OCI-M1 (cell line): ENCODE measurements at places on chromosomes 2 and 18.

- DNase-seq = no peak
Observed at GRCh38 chr2:186918495-186918894, 69.5 kb upstream of the ZSWIM2 start.

- no peak for DNase-seq
Observed at GRCh38 chr18:75531212-75531850, 103.8 kb upstream of the SMIM21 start.

DNA sequence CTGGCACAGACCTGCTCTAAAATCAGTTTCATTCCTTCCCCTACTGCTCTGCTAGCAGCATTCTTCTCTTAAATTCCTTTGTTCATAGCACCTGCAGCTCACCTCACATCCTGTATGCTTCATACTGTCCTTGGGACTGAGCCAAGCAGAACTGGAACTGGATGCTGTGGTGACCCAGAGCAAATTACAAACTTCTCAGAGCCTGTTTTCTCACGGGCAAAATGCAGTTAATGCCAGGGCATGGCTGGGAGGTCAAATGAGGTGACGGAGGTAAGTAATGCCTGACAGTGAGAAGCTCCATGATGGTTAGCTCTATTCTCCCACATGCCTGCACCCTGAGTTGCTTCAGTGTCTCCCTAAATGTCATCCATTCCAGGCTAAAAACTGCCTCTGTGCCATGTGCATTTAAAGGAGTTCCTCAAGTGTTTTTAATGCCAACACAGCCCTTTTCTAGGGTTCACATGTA is 29.7 kb downstream of the C2orf42 start:
- DNase-seq = no peak

GRCh38 chr2:121897335-121897970 is 142.0 kb downstream of the TSN start:
- peak; percentile 85 for DNase-seq

GRCh38 chr2:30763151-30763660 is 44.0 kb downstream of the CAPN13 start:
- no peak for DNase-seq

DNA sequence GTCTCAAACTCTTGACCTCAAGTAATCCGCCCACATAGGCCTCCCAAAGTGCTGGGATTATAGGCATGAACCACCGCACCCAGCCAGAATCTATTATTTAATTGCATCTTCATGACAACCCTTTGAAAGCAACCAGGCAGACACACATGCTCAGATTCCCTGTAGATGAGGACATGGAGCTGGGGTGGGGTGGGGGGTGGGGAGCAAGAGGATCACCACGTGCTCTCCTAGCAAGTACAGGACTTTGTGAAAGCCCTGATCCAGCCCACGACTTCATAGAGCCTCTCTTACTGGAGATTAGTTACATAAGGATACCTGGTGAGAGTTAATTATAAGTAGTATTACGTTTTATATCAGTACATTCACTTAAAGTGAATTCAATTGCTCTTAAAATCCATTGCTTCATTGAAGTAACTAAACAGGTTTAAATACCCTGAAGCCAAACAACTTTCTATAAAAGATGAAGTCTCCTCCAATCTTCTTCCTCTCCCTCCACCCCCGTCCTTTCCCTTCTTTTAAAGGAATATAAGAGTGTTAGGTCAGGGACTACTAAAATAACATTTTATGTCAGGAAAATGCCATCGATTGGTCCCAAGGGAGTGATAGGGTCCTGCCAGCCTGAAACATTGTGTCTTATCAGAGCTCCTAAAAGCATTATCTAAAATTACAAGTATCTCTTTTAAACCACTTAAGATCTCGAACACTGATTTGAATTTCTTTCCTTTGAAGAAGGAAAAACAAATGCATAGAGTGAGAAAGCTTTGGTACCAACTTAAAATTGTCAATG is 123.9 kb downstream of the EPHA4 start:
- DNase-seq = no peak

DNA sequence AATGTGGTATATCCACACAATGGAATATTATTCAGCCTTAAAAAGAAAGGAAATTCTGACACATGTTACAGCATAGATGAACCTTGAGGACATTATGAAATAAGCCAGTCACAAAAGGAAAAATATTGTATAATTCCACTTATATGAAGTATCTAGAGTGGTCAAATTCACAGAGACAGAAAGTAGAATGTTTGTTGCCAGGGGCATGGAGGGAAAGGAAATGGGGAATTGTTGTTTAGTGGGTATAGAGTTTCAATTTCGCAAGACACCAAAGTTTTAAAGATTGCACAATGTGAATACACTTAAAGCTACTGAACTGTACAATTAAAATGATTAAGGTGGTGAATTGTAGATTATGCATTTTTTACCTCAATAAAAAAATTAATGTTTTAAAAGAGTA is 92.9 kb downstream of the TXNL1 start:
- no peak for DNase-seq

GRCh38 chr2:162082036-162082435 is 8.0 kb upstream of the DPP4 start:
- no peak for DNase-seq

- DNase-seq = no peak
Observed at GRCh38 chr2:239196474-239197021, 204.3 kb downstream of the HDAC4 start.

DNA sequence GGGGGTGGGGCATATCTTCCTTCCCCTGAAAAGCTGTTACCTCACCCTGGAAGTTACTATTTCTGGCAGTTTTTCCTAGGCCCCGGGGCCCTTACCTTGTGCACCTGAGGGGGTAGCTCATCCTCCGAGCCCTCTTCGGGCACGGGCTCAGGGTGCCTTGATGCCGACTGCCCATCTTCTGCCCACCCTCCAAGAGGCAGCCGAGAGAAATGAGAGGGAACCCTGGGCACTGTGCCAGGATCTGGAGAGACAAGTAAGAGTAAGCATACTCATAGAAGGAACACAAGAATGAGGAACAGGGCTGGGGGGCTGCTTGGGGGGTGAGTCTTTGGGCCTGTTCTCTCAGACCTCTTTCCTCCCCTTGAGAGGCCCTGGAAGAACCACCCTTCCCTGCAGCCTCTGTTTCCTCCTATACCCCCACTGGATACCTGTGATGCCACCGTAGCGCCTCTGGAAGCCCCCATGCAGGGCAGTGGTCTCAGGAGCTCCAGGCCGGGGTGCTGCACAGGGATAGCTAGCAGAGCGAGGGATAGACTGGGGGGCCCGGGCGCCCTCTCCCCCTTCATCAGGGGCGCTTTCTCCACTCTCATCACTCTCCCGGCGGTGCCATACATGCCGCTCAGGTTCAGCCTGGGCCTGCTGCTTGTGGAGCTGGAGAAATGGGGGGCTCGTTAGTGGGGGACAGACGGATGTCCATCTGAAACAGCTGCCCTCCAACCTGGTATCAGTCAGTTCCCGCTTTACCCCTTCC is 2.1 kb upstream of the ABCB6 start:
- no peak for DNase-seq

GRCh38 chr2:230949966-230950873 is 25.2 kb upstream of the GPR55 start:
- DNase-seq = no peak

GRCh38 chr18:58287353-58288274 is 243.6 kb downstream of the NEDD4L start:
- no peak for DNase-seq

- DNase-seq = no peak
Observed at GRCh38 chr2:161138429-161138828, 21.8 kb upstream of the TANK start.

- no peak for DNase-seq
Observed at GRCh38 chr2:115036818-115037217, 594.4 kb downstream of the DPP10 start.

- DNase-seq = no peak
Observed at GRCh38 chr2:137039482-137040152, 274.3 kb downstream of the THSD7B start.

- no peak for DNase-seq
Observed at GRCh38 chr18:76391038-76391437, 104.0 kb downstream of the ZNF516 start.

DNA sequence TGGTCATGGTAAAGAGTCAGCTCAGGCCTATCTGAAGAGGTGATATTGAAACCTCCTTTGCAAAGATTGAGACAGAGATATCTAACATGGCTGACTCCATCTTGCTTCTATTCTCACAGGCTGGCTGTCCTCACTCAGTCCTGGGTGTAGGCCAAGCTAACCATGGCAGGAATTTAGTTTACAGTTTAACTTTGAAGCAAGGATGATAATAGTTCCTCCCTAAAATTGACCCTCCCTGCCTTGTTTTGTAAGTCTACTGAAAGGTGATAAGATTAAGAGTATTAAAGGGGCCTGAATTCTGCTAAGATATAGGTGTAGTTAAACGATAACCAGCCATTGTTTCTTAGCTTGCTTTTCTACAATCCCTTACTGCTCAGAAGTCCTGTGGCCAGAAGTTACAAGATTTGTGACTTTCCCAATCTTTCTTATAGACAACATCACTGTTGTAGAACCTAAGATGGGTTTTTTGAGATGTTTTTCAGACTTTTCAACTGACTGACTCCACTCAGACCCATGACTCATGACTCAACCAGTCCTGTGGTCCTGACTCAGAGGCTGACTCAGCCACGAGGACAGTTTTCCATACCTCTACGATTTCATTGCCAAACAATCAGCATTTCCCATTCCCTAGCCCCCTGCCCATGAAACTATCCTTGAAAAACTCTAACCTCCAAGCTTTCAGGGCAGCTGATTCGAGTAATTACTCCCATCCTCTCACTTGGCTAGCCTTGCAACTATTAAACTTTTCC is 195.7 kb upstream of the SESTD1 start:
- DNase-seq = peak; percentile 46

DNA sequence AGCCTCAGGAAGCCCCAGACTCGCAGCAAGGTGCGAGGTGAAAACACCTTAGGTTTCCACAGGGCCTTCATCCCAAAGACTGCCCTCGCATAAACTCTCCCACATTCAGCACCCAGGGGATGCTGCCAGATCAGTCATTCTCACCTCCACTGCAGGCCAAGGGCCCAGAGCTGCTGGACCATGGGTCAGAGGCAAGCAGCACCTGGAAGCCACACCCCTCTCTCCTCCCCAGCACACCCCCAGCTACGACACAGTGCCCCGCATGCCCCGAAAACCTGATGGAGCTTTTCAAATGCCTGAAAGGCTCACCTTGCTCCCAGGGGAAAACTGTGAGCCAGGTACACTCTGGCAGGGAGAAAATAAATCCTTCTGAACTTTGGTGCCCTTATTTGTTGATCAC is 31.9 kb upstream of the LDLRAD4 start:
- no peak for DNase-seq

DNA sequence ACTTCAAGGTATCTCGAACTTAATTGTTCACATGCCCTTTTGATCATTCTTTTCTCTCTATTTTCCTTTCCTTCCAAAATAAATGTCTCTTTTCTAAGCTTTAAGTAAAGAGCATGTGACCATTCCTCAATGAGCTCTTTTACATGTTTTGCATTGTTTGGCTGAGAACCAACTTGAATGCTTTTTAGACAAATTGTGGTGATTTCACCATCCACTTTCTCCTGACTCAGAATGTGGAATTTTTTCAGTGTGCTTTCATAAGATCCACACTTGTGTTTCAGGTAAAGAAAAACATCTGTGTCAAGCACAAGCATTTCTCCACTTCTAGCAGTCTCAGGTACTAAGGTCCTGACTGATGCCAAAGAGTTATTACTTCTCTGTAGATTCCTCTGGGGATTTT is 10.7 kb downstream of the RBM43 start:
- no peak for DNase-seq

DNA sequence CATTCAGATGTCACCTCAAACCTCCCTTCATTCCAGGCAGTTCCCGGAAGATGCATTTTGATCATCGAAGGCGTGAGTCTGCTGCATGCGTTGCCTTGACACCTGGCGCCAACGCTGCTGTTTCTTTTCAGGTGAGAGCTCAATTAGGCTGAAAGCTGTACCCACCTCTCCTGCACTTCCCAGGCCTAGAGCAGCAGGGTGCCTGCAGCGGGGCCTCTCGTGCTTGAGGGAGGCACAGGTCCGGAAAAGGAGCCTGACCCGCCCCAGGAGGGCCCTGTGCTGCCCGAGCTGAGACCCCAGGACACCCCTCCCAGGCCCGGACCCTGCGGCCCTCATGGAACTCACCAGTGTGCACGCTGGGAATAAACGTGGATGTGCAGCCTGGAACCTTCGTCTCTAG is 31.4 kb upstream of the KCNG2 start:
- DNase-seq = no peak

DNA sequence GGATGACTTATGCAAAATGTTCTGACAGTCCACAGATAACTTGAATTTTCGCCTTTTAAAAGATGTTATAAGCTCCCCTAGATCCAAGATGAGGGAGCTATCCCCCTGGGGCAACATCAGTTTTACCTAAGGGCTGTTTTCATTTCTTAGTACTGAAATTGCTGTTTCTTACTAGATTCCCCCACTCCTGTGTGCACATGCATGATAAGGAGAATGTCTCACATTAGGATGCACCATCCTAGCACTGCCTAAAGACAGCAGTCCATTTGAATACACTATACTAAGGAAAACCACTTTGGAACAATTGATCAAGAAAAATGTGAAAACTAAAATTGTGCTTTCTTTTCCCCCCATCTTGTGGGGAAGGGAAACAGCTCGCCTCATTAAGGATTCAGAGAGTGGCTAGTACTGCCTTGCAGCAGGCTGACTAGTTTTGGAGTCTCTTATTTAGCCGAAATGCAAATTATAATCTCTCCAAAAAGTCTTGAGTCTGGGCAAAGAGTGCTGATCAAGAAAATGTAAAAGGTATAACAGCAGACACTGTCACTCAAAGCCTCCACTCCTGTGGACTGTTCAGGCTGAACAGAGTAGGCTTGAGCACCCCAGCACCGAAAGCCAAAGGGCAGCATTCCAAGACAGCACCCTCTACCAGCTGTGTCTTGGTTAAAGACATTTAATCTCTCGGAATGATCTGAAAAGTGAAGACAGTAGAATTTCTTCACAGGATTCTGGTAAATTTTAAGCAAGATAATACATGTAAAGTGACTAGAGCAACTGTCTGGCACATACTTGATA is 65.0 kb downstream of the ZNF385B start:
- peak; percentile 38 for DNase-seq

DNA sequence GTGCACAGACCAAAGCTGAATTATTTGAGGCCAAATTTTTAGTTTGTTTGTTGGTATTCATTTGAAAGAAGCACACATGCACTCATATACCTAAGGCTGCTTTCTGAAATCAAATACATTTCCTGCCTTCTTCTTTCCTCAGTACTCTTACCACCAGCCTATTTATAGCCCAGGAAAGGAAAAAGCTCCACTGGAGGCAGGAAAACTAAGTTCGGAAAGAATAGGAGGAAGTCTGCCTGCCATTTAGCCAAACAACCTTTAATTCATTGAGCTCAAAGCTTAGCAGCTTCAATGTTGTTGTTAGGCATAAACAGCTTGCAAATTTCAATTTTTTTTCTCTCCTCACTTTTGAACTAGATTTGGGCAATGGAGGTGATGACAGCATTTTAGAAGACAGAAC is 40.4 kb upstream of the RASGRP3 start:
- DNase-seq = no peak

- peak; percentile 74 for DNase-seq
Observed at GRCh38 chr18:62982600-62983251, 267.4 kb downstream of the PHLPP1 start.

DNA sequence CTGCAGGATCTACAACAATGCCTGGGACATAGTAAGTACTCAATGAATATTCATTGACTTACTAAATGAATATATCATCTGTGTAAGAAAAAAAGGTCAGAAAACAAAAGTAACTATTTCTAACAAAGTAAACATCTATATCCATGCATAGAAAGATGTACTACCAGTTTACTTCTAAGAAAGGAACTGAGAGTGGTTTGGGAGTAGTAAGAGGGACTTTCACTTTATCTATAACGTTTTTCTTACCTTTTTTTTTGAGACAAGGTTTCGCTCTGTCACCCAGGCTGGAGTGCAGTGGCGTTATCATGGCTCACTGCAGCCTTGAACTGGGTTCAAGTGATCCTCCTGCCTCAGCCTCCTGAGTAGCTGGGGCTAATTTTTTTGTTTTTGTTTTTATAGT is 25.7 kb downstream of the DHX57 start:
- no peak for DNase-seq
